Urinary bladder (tissue), 4 donors: ENCODE measurements at places on chromosomes 2 and 18. TPM values are rescaled to one million over a fixed set of nuclear protein-coding genes. Genes with fewer than 3 reads are reported as not detected.

The WIPF1 gene
- 45.0 TPM for polyA plus RNA-seq

The ARPC2 gene
- polyA plus RNA-seq = 256 TPM

The IL36RN gene
- not detected for polyA plus RNA-seq

The SIGLEC15 gene
- polyA plus RNA-seq = 1.3 TPM

The SCLY gene
- 13.6 TPM for polyA plus RNA-seq

The IL1RL1 gene
- 7.3 TPM for polyA plus RNA-seq

The MEP1B gene
- polyA plus RNA-seq = not detected

The KRTCAP3 gene
- polyA plus RNA-seq = 12.7 TPM

DNA sequence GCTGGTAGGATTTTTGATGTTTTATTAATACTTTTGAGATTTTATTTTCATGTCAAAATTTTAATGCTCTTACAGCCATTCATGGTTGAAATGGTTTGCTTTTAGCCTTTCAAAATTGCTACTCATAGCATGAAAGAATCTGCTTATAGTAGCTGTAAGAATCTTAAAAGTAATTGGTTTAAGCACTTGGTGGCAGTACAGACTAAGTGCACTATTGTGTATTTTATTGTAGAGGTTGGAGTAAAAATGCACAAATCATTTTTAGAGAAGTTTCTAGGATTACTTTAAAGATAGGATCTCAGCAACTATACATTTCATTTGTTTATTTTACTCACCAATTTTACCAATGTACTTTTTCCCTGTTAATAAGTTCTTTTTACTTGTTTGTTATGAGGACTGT lies 205.8 kb downstream of the SPAG16 start:
- DNase-seq = no peak

DNA sequence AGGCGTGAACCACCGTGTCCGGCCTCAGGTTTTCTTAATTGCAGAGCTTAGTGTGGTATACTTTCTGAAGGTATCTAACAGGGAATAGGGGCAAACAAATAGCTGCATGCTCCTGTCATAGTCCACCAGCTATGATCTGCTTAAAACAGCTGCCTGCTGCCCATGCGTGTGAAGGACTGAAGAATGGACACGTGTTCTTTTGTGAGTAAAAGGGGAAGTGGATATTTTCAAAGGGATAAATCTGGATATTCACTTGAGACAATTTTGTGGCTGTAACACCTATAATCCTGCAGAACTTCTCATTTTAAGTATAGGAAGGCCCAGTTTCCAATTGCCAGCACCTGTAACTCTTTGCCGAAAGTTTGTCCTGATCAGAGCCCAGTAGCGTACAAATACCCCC lies 44.7 kb downstream of the TRPM8 start:
- no peak for DNase-seq

DNA sequence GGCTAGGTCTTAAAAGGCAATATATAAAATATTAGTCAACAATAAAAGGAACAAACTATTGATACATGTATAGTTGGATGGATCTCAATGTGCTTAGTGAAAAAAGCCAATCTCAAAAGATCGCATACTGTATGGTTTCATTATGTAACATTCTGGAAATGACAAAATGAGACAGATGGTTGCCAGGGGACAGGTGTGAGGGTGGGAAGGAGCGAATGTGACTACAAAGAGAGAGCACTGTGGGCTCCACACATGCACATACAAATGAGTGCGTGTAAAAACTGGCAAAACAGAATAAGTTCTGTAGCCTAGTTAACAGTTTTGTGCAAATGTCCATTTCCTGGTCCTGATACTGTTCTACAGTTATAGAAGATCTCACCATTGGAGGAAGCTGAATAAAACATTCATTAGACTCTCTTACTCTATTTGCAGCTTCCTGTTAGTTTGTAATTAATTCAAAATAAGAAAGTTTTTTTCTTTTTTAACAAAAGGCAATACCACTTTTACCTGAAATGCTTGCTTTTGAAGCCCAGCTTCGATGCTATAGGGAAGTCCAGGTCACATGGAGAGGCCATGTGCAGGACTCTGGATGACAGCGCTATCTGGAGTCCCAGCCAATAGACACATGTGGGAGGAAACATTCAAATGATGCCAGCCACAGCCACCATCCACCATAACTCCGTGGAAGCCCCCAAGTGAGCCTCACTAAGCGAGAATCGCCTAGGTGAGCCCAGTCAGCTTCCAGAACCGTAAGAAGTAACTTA lies 21.0 kb upstream of the C2orf80 start:
- DNase-seq = no peak

DNA sequence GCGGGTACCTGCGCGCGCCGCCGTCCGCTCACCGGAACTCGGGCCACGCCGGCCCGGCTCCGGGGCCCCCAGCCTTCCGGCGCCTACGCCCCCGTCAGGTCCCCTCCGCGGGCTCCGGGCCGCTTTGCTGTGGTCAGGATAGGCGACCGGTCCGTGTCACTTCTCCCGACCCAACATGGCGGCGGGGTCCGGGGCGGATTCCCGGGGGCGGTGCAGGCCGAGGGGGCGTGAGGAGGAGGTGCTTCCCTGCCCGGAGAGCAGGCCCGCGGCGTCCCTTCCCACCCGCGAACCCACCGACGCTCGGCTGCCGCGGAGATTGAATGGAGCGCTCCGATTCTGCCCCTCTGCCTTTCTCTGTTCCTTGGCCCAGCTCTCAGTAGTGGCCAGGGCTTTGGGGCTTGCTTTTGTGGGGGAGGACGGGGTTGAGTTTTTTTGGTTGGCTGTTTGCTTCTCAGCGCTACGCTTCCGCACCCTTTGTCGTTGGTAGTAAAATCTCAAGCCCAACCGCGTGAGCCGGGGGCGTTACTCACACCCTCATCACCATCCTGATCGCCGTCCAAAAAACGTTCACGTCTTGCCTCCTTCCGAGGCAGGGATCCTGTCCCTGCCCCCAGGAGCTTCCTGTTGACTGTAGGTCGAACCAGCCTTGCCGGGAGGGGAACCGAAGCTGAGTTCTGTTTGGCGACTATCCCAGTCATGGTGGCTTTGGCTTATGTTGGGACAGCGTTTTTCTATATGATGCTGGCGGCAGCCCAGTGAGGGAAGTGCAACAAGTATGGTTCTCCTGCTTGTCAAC lies 532 bp upstream of the YES1 start:
- DNase-seq = peak; percentile 40

DNA sequence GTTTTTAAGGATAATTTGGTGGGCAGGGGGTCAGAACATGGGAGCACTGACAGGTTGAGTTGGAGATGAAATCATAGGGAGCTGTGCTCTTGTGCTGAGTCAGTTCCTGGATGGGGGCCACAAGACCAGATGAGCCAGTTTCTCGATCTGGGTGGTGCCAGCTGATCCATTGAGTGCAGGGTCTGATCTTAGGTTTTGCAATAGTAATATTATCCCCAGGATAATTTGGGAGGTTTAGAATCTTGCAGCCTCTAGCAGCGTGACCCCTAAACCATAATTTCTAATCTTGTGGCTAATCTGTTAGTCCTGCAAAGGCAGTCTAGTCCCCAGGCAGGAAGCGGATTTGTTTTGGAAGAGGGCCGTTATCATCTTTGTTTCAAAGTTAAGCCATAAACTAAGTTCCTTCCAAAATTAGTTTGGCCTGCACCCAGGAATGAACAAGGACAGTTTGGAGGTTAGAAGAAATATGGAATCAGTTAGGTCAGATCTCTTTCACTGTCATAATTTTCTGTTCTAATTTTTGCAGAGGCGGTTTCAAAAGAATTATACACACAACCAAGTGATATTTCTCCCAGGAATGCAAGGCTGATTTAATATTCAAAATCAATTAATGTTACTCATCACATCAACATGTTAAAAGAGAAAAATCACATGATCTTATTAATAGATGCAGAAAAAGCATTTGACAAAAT lies 23.0 kb downstream of the DBI start:
- DNase-seq = no peak

DNA sequence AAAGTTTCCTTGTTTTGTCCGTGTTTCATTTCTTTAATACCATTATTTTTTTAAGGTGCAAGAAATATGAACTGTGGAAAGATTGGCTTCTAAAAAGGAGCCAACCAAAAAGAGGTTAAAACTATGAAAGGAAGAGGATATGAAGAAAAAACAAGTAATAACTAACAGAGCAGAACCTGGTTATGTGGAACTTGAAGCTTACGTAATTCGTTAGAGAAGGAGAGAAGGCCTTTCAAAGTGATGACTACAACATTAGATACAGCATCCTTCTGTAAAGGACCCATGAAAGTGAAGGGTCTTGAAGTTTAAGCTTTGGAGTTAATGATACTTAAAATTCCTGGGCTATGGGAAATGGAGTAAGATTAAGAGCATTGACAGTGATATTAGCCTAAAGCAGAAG lies 84.5 kb downstream of the ANKRD12 start:
- DNase-seq = no peak

- no peak for DNase-seq
Observed at GRCh38 chr2:16629044-16629443, 36.6 kb downstream of the CYRIA start.

DNA sequence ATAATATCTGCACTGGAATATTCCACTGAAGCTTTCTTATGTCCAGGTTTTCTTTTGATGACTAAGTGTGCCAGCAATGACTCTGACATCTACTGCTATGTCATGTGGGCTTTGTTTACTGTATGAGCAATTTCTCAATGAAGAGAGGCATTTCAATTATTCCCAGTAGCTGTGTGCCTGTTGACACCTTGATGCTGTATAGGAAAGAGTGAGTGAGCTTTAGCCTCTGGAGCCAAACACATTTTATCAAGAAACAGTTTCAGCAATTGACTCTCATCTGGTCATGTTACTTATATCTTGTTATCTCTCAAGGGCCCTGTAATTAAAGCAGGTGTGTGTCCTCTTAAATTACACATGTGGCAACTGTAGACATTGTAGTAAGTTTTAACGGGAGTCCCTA lies 493.2 kb upstream of the FANCL start:
- no peak for DNase-seq

DNA sequence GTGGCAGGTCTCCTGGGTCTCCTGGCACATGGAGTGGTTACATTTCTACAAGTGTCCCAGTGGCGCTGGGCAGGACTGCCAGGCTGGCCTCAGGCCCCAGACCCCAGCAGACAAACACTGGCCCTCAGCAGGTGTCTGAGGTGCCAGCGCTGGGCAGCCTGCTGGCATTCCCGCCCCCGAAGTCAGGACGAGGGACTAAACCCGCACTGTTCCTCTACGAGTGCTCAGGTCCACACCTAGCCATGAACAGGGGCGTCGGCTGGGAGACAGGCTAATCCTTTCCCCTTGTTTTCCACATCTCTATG lies 12.8 kb downstream of the SNED1 start:
- DNase-seq = no peak

- no peak for DNase-seq
Observed at GRCh38 chr18:62372156-62372555, 47.0 kb downstream of the TNFRSF11A start.

GRCh38 chr2:112074506-112074905 lies 19.4 kb downstream of the TMEM87B start:
- no peak for DNase-seq
